ENCODE measurements at places on chromosomes 13 and 19.

DNA sequence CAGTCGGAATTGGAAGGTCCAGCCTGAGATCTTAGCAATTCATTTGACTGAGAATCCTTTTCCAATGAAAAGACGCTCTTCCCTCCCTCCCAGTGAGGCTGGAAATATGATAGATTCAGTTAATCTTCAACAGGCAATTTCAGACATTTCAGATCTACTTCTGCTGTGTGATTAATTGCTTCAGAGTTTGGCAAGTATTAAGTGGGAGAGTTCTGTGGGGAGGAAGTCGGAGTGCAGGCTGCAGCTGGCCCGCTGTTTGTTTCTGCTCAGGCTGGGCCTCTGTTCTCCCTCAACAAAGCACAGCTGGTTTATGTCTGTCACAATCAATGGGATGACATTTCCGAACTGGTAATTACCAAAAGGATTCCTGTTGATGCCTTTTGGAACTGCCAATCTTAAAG lies 178.2 kb downstream of the NDFIP2 start:
- DNase-seq = no peak

DNA sequence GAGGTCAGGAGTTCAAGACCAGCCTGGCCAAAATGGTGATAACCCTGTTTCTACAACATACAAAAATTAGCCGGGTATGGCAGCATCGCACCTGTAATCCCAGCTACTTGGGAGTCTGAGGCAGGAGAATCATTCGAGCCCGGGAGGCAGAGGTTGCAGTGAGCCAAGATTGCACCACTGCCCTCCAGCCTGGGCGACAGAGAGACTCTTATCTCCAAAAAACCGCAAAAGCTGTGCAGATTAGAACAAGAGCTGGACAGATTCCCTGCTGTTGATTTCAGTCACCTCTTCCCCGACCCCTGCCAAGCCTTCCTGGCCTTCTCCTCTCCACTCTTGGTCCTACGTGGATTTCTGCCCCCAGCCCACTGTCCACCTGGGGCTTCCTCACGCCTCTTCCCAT lies 8.3 kb downstream of the CAMSAP3 start:
- no peak for DNase-seq

DNA sequence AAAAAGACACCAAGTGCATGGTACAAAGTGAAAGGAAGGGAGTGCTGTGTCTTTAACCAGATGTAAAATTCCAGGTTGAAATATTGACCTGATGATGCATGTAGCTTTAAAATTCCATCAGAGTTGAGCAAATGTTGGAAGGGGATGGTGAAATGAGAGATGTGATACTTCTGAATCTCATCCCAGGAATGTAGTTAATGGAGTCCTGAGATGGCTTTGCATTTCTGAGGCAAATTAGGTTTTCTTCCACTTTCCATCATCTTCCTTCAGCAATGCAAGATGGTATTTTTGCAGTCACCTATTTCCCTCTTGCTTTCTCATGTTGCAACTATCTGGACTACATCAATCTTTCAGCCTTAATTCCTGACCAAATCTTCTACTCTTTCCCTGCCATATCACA lies 194.1 kb upstream of the MIR17HG start:
- DNase-seq = no peak

- no peak for DNase-seq
These were observed 18.6 kb upstream of the ADPRHL1 start for GRCh38 chr13:113471844-113472243.

DNA sequence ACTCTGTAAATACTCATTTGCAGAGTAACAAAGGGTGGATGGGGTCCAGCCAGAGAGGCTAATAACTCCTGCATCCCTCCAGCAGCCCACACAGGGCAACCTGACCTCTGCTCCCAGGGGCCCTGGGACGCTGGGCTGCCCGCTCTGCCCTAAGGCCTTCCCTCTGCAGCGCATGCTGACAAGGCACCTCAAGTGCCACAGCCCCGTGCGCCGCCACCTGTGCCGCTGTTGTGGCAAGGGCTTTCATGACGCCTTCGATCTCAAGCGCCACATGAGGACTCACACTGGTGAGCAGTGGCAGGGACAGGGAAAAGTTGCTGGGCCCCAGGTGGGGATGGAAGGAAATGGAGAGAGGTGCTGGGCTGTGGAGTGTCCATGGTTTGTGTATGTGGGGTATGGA lies 1.7 kb downstream of the OVOL3 start:
- no peak for DNase-seq

- no peak for DNase-seq
These were observed 152.8 kb downstream of the CYSLTR2 start for GRCh38 chr13:48806522-48806921.

DNA sequence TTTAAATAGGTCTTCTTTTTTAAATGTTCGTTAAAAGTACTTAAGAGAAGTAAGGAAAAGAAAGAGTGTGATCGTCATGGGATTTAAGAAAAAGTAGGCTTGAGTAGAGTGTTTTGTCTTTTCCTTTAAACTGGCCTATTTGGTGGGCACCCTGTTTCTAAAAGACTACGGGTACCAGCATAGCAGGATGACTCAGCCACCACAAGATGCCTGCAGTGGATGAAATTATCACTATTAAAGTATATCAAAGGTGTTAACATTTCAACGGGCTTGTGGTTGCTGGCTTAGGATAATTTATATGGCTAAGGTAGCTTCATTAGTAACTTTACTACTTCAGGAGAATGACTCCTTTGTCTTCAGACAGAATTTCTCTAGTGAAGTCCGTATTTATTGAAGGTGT lies 112.6 kb downstream of the STARD13 start:
- no peak for DNase-seq

- no peak for DNase-seq
These were observed 24.4 kb downstream of the SPATA13 start for GRCh38 chr13:24184882-24185281.

DNA sequence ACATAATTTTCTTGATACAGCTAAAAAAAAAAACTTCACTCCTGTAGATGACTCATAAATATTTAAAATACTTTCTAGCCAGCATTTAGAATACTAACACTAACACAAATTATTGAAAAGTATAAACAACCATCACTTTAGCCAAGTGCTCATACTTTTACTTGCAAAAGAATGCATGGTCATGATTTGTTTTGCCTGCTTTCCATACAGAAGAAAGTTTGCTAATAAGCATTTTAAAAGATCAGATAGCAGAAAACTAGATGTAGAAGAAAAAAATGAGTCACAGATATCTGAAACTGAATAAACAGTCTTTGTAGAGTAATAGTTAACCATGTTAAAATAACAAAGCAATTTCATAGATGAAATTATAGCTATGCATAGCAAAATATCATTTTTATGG lies 2280.4 kb upstream of the PCDH20 start:
- no peak for DNase-seq

- DNase-seq = no peak
These were observed 598 bp downstream of the OR2Z1 start for GRCh38 chr19:8722032-8722431.

DNA sequence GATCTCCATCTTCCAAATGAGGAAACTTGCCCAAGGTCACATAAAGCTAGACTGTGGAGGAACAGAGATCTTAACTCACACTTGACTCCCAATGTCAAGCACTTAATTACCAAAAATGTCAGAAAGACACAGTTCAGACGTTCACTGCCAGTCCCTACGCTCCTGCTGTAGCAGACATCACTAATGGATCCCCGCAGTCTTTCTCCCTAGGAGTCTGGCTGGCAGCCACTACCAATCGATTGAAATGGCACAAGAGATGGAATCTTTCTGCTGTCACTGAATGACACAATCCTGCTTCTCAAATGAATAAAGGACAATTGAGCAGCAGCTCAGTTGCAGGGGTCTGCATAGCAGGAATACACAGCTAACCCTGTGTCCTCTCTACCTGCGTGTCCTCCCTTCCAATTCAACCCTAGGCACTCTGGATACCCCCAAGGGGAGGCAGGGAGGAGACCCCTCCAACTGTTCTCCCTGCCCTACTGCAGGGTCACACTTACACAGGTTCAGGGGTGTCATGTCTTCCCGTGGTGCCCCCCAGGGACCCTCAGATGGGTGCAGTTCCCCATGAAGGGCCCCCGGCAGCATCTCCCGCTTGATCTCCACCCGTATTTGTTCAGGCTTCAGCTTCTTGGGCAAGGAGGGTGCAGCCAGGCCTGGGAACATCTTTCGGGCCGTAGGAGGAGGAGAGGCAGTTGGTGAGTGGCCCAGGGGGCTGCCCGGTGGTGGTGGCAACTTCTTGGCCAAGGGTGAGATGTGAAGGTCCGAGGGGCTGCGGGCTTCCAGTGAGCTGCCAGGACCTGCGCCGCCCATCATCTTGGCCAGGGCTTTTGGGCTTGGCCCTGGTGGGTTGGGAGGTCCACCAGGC lies 7.9 kb upstream of the AKAP8L start:
- DNase-seq = no peak

DNA sequence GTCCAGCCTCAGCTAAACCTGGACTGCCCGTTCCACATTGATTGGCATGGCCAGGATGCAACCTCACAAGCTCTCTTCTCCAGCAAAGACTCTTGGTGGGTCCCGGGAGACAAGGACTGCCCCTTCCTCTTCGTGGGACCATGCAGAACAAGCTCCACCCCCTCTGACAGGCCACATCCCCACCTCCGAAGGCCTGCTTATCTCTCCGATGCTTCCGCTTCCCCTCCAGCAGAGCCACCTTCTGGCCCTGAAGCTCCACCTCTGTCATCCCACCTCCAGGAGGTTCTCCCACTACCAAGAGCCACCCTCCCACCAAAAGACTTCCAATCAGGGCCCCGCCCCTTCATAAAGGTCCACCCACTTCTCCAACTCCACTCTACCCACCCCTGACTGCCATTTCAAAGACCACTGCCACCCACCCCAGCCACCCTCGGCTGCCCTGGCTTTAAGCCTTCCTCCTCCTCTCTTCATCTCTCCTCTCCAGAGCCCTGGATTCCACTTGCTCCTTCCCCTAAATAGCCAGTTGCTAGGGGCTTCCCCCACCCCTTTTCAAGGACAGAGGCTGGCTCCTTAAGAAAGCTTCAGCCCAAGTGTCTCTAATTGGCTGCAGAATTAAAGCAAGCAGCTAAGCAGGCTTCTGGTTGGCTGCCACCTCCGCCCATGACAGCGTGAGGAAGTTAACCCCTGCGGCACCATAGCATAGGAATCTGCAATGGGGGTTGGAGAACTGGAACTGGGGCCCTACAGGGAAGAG lies 9.9 kb downstream of the LRFN1 start:
- DNase-seq = no peak

- DNase-seq = no peak
These were observed 12.6 kb downstream of the CCL25 start for GRCh38 chr19:8064911-8065874.

GRCh38 chr13:110957931-110958330 lies 43.1 kb upstream of the ANKRD10 start:
- DNase-seq = no peak

DNA sequence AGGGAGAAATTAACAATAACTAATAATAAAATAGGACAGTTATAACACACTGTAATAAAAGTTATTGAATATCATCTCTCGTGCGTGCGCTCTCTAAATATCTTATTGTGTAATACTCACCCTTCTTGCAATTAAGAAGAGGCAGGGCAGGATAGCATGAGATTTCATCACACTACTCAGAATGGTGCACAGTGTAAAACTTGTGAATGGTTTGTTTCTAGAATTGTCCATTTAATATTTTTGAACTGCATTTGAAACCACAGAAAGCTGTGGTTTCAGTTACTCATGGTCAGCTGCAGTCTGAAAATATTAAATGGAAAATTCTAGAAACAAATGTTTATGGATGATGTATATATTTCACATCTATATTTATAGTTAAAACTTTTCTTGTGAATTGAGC lies 161.1 kb downstream of the DCT start:
- DNase-seq = no peak

- DNase-seq = no peak
These were observed 120.8 kb downstream of the SOX1 start for GRCh38 chr13:112187527-112188297.

- DNase-seq = no peak
These were observed 259.9 kb downstream of the EFNB2 start for GRCh38 chr13:106275446-106276032.

GRCh38 chr13:32309312-32310133 lies 5.6 kb downstream of the ZAR1L start:
- no peak for DNase-seq

All from urothelium cell line (cell line).